NCI-H1092 treated with DMSO at 0.1 percent for 48 hours (cell line): ENCODE measurements at places on chromosomes 4 and X.

GRCh38 chrX:97481228-97481627, 597.5 kb downstream of the RPA4 start:
- DNase-seq: no peak

DNA sequence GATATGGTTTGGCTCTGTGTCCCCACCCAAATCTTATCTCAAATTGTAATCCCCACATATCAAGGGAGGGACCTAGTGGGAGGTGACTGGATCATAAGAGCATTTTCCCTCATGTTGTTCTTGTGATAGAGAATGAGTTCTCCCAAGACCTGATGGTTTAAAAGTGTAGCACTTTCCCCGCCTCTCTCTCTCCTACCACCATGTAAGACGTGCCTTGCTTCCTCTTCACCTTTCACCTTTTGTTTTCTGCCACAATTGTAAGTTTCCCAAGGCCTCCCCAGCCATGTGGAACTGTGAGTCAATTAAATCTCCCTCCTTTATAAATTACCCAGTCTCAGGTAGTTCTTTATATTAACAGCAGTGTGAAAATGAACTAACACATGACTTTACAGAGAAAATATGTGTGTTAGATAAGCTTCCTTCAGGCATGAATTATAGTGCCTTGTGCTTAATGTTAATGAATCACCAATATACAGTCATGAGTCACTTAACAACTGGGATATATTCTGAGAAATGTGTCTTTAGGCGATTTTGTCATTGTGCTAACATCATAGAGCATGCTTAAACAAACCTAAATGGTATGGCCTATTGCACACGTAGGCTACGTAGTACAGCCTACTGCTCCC, 37.9 kb downstream of the PDGFC start:
- no peak for DNase-seq

- DNase-seq: no peak
Measured at GRCh38 chr4:180377741-180378140, 1865.5 kb upstream of the TENM3 start.

- no peak for DNase-seq
Measured at GRCh38 chrX:93649381-93649780, 24.0 kb downstream of the NAP1L3 start.

- no peak for DNase-seq
Measured at GRCh38 chrX:105829011-105829410, 6.7 kb downstream of the NRK start.

GRCh38 chr4:155433636-155434360, 57.0 kb upstream of the MAP9 start:
- DNase-seq: no peak

DNA sequence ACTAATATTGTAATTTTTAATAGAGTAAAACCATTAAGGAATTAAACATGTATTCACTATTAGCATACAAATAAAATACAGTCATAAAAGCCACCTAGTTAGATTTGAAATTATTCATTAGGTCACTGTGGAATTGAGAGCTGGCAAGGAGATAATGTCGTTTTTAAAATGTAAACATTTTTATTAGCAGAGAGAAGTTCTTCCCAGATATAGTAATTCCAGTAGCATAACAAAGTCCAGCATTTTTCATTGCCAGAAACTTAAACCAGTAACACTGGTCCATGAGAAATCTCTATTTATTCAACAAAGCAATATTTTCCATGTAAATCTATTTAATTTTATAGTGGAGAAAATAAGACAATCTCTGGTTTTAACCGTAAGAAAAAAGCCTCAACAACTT, 17.5 kb downstream of the ENOX2 start:
- no peak for DNase-seq

- no peak for DNase-seq
Measured at GRCh38 chr4:85548841-85549240, 73.9 kb downstream of the ARHGAP24 start.

DNA sequence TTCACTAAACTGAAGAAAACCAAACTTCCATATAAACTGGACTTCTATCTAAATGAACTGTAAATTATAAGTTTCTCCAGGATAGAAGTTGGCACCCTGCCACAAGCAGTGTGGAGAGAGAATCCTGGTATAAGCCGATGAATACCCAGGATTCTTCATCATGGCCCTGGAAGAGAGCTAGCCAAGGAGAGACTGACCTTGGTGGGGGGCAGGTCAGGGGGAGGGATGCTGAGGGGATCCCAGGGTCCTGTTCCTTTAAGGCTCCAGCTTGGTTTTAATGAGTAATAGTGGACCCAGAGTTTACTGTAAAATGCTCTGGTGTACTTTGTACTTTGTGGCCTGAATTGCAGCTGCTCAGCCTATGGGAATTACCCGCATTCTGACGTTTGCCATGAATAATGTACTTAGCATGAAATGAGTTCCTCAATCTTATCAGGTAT, 16.9 kb downstream of the RASSF6 start:
- no peak for DNase-seq

- DNase-seq: no peak
Measured at GRCh38 chrX:72620550-72621145, 48.0 kb upstream of the HDAC8 start.

GRCh38 chrX:31743004-31743403, 671.2 kb upstream of the FTHL17 start:
- DNase-seq: no peak

DNA sequence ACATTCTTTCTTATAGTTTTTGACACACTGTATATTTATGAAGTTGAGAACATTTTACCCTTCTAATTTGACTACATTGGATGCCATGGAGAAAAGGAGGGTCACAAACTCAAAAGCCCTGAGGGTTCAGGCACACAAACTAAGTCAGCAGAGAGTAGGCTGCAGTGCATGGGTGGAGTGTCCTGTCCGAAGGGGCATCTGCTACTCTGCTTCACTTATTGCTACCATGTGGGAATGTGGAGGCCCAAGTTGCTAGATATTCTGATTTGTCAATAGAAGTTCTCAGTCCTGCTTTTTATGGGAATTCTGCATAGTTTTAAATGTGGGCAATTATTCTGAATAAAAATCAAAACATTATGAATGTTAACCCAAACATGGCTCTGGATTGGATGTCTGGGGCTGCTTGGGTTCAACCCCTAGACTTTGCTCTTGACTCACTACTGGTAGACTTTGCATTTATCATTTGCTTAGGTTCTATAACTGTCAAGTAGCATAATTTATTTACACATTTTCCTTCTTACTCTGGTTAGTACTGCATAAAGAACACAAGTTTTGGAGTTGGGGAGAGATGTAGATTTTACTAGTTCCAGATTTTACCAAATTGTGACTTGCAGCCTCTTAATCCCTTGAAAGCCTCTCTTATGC, 255.1 kb downstream of the SPRY1 start:
- DNase-seq: no peak

- DNase-seq: no peak
Measured at GRCh38 chr4:3225936-3226335, 23.0 kb upstream of the MSANTD1 start.

GRCh38 chrX:68508799-68509198, 9.9 kb downstream of the YIPF6 start:
- no peak for DNase-seq

GRCh38 chr4:143336781-143337599, at the start of gene GAB1:
GAB1 (plus strand) TSS chr4:143336876; CDS start chr4:143337189, 313 bp downstream.
- DNase-seq: peak; percentile 26

DNA sequence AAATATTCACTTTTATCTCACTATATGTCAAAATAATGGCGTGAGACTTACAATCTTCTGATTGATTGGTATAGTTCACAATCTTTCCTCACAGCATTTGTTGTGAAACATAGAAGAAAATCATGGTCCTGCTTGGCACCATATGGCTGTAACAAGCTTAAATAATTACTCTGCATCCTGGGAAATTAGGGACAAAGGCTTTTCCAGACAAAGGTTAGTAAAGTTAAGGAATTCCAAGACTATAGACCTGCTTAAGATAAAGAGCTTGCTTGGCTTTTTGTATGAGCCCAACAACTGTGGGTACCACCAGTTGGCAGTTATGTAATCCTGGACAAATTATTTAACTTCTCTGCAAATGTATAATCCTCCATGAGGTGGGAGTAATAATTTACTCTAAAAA, 3.4 kb upstream of the PCDH18 start:
- DNase-seq: no peak

GRCh38 chr4:186204103-186204559, 12.8 kb downstream of the CYP4V2 start:
- peak; percentile 55 for DNase-seq

DNA sequence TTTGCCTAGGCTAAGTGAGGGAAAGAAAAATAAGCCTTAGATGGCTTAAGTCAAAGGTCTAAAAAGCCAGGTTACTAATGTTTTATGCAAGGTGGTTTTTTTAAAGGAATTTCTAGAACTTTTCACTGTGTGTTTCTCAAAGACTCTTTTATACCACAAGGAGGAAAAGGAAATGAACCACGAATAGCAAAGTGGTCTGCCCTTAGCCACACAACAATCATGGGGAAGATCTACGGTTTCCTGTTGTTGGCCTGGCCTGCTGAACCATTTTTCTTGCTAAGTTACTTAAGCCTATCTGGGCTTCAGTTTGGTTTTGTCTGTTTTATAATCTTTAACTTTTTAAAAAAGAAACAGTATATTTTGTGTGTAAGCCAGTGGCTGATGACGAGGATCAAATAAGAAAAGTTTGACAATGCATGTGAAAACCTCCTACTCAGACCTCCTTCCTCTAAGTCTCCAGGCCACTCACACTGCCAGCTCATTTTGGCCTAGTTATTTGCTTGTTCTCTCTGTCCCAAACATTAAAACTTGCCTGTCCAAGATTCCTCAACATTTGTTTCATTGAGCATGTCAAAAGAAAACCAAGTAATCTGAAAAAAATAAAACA, 56.7 kb upstream of the COL25A1 start:
- DNase-seq: no peak

DNA sequence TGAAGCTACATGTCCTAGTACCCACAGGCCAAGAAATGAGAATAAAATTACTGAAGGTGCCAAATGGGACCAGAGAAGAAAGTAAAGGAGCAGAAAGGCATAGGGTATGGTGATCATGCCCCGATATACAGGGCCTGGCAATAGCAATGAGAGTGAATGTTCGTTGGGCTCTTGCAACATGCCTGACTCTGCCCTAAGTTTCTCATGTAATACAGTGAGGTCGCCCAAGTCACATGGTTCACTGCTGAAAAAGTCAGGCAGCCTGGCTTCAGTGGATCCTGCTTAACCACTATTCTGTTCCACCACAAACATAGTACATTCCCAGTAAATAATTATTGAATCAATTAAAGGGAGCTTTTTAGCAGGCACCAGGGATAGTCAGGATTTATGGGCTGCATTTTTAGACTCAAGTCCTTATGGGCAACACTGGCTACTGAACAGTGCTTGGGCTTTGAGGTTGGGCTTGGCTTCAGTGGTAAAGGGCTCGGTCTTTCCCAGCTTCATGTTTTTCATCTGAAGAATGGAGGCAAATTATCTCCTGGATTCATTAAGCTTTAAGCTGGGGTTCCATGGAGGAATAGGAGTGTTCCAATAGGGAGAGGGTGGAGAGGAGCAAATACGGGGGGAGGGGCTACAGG, 67.1 kb upstream of the ZNF518B start:
- no peak for DNase-seq

DNA sequence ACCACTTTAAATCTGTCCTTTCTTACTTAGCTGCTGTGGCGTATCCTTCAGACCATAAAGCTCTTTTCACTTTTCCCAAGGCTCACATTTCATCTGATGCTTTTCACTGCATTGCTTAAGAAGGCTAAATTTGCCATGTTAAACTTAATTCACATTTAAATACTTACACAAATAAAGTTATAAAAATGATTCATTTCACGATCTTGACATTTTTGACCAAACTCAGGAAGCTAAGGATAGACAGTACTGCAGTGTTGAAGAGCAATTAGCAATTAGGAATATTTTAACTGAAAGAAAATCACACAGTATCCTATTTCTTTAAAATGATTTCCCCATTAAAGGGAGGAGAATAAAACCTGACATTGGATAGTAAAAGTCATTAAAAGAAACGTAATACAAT, 1038.6 kb downstream of the STPG2 start:
- DNase-seq: no peak

DNA sequence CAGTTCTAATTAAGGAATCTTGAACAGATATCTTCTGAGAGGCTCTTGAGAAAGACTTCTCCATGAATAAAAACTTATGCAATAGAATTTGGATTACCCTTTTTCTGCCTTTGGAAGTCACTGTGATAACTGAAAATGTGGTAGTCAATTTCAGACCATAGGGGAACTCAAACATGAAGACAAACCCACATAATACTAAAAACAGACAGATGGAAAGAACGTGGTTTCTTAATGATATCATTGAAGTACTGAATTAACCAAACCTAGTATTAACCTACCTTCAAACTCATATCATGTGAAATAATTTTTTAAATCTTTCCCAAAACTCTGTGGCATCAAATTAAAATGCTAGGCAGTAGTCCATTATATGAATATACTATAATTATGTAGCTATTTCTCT, 153.5 kb downstream of the CAMK2D start:
- DNase-seq: no peak
